ENCODE measurements at places on chromosomes 5 and 9.

GRCh38 chr9:112529316-112529715 lies 42.7 kb downstream of the KIAA1958 start:
- no peak for DNase-seq

DNA sequence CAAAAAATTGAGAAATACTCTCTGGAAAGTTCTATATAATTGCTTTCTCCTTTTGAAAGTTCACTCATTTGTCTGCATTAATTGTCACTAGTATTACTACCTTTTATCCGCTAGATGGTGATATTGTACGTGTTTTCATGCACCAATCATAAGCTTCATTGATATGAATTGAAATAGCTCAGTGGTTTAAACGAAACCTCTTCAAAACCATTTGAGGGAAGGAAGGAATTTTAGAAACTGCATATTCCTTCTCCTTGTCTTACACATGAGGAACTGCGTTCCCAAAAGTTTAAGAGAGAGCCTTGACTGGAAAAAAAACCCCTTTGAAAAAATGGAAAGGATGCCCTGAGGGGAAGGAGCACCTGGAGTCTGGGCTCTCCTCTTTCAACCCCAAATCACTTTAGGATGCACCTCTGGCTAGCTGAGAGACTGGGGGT lies 98.6 kb downstream of the YTHDC2 start:
- DNase-seq: no peak

DNA sequence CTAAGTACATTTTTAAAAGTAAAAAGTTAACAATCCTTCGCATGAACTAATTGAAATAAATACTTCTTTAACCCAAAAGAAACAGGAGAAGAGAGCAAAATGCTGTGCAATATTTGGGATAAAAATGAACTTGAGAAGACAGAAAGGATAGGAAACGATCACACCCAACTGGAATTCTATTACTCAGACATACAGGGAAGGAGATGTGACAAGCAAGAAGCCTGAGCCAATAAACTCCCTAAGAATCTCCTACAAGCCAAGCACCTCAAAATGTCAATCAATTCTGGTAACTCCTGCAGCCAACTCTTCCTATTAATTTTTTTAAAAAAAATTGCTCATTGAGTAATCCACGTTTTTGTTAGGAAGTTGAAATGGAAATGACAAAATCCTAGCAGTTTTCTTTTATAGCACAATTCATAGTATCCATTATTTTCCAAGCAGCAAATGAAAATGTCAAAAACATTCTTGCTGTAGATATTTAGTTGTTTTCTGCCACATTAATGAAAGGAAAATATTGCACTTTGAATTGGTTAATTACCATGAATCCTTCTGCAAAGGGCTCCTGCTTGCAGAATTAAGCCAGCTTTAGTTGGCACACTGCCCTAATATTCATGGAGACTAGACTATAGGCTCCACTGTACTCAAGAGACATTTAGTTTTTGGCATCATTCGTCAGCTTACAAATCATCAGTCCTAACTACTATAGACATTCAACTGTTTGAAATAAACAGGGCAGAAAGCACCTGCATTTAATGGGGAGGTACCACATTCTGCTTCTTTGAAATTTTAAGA lies 89.0 kb downstream of the RFX3 start:
- DNase-seq: no peak

DNA sequence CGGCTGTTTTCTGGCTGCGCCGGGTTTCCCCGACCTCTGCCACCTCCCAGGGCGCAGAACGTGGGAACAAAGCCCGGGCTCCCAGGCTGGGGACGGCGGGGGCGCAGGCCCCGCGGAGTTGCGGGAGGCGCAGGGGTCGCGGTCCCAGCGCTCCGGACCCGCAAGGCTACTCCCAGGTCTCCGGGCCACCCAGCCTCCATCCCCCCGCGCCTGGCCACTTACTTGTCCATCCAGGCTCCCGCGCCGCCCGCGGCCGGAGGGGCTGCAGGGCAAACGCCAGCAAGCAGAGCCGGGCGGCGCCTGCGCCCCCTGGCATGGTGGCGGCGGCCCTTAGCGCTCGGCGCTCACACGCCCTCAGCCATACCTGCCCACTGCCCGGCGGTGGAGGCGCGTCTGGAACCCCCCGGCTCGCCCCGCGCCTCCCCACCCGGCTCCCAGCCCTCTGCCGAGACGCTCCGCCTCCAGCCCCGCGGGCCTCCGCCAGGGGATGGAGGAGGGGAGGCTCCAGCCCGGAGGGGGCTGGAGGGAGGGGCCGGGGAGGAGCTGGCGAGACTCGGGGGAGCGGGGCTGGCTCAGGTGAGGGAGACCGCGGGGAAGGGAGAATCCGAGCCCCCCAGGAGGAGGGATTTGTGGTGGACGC lies at the start of gene ADAM19:
Gene ADAM19, minus strand, starts transcription at position 395 of the 640 bp plus-strand sequence. Its CDS starts 79 bp downstream, at position 316.
- DNase-seq: peak; percentile 62

GRCh38 chr9:105059252-105059651 lies 131.3 kb upstream of the ABCA1 start:
- no peak for DNase-seq

GRCh38 chr5:32087086-32088082 lies 86.7 kb downstream of the GOLPH3 start:
- no peak for DNase-seq

DNA sequence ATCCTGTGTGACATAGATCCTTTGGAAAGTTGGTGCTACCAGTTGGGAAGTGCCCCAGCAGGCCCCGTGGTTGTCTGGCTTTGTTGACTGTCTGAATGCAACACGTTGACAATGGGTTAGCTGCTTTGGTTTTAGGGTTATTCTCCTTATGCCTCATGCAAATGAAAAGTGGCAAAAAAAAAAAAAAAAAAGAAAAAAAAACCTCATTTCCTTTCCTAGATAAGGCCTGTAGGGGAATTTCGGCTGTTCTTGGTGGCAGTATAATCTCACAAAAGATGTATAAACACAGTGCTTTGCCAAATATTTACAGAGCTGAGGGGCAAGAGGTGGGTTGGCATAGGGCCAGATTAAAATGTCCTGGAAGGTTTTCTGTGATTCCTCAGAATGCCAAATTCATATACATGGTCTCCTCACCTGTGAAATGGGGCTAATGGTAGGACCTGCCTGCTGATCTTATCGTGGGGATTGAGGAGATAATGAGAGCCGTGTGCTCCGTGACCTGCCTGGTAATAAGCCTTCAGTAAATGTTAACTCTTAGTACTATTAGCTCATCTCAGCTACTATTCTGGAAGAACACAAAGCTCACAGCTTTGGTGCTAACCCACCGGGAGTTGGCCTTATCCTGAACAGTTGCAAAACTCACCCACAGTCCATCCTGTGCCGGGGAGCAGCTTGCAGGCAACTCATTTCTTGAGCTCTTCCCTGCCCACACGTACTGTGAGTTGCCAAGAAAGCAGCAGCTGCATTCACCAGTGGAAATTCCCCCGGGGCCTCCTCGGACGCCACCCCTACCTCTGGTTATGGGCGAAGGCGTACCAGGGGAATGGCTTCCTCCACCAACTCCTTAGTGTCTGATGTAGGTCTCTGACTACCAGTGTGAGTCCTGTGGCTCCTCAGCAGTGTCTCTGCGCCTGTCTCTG lies 220.3 kb downstream of the NR3C1 start:
- DNase-seq: peak; percentile 52

GRCh38 chr9:70613024-70613768 lies 198.7 kb upstream of the KLF9 start:
- DNase-seq: no peak

GRCh38 chr9:33030285-33030684 lies 5.2 kb downstream of the DNAJA1 start:
- DNase-seq: no peak

DNA sequence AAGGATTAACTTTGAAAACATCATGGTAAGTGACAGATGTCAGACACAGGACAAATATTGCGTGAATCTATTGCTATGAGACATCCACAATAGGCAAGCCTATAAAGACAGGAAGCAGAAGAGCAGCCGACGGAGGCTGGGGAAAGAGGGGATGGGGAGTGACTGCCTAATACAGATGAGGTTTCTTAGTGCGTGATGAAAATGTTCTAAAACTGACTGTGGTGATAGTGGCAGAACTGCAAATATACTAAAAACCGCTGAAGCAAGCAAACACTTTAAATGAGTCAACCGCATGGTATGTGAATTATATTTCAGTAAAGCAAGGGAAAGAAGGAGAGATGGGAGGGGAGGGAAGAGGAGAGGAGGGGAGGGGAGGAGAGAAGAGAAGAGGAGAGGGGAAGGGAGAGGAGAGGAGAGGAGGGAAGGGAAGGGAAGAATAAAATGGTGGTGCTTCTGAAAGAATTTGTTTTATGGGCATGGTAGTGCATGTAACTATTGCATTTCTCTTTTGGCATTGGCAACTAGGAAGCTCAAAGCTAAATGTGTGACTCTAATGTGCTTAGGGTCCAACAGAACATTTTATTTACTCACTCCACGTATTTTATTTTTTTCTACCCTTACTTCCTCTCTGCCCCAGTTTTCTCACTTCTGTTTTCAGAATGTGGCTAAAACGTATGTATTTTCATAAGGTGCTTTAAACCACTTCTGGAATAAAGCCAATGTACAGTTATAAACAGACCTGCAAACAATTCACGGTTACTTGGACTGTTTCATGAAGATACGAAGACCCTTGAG lies 21.3 kb downstream of the AKNA start:
- DNase-seq: no peak

- DNase-seq: no peak
These were observed 61.0 kb downstream of the APBA1 start for GRCh38 chr9:69611221-69611620.

DNA sequence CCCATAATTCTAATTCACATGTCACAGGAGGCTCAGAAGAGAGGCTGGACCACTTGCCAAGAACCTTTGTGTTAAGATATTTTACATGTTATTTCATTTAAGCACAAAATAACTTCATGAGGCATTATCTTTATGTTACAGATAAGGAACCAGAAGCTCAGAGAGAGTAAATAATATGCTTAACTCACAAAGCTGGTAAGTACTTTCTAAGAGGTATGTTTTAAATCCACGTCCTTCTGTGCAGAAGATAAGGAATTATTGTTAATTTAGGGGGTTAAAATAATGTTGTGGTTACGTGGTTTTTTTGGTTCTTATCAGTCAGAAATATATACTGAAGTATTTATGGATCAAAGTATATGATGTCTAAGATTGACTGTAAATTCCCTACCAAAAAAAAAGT lies 8.0 kb downstream of the STRBP start:
- DNase-seq: no peak

- no peak for DNase-seq
These were observed 97.5 kb downstream of the HTR4 start for GRCh38 chr5:148556835-148557234.

DNA sequence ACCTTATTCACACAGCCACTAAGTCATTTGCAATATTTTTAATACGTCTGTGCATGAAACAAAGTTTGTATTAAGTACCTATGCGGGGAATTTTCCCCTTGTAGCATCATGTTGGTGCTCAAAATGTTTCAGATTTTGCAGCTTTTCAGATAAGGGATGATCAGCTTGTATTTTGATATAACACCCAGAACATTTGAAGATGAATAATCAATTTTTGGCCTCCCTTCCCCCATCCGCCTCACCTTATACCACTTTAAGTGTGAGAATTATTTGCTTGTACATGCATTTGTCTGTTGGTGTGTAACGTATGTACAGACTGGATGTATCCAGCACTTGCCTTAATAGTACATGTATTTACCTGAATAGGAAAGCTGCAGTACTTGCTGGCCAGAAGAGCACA lies 1.7 kb downstream of the JAK2 start:
- no peak for DNase-seq

DNA sequence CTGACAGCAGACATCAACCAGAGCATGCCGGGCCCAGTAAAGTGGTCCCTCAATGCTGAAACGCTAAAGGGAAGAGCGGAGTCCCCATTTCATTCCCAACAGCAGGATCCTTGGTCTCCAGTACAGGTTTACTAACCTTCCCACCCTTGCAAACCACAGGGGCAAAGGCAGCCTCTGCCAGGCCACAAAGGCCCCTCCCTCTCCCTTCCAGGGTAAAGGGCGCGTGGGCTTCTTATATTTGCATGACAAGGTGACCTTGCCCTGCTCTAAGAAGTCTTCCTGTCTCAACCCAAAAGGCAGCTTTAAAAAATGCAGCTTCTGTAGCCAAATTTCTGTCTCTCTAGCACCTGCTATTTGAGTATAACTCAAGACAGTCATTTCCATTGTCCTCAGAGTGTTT lies 131.5 kb upstream of the PTCH1 start:
- no peak for DNase-seq

GRCh38 chr5:138918686-138919085 lies 43.6 kb upstream of the LRRTM2 start:
- no peak for DNase-seq

- no peak for DNase-seq
These were observed 3.4 kb upstream of the SLC46A2 start for GRCh38 chr9:112894041-112894440.

DNA sequence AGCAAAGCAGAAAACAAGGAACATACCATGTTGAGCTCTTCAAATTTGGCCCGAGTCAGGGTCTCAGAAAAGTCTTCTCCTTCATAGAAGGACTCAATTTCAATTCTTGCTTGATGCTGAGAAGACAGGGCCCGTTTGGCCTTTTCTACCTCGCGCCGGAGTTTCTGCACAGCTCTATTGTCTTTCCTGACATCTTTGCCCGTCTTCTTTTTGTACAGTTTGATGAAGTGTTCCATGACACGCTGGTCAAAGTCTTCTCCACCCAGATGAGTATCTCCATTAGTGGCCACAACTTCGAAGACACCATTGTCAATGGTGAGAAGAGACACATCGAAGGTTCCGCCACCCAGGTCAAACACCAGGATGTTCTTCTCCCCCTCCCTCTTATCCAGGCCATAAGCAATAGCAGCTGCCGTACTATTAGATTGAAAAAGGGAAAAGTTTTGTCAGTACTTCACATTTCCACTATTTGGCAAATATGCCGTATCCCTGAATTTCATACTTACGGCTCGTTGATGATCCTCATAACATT lies 2.2 kb downstream of the HSPA5 start:
- DNase-seq: no peak

DNA sequence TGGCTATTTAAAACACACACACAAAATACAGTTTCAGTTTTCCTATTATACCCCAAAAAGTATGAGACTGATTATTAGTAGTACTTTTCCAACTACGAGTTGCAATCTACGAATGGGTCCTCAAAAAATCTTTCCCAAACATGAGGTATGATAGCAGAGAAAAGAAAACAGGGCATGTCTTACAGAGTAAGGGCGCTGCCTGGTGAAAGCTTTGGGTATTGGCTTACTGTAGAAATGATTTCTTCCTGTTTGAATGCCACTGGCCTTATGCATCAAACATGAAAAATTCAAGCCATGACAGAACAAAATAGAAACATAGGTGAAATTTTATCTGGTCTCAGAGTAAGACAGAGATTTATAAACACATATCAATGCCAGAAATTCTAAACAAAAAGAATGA lies 448.0 kb downstream of the SPOCK1 start:
- DNase-seq: no peak

- DNase-seq: no peak
These were observed 120.3 kb downstream of the INVS start for GRCh38 chr9:100219347-100219746.
